ENCODE measurements at places on chromosomes 16 and 17.

GRCh38 chr17:73231395-73231794, 30.3 kb downstream of the CPSF4L start:
- no peak for DNase-seq

- DNase-seq = no peak
Measured at GRCh38 chr16:76634847-76635697, 357.9 kb downstream of the CNTNAP4 start.

GRCh38 chr17:19771971-19772630, 24.0 kb upstream of the ALDH3A1 start:
- no peak for DNase-seq

DNA sequence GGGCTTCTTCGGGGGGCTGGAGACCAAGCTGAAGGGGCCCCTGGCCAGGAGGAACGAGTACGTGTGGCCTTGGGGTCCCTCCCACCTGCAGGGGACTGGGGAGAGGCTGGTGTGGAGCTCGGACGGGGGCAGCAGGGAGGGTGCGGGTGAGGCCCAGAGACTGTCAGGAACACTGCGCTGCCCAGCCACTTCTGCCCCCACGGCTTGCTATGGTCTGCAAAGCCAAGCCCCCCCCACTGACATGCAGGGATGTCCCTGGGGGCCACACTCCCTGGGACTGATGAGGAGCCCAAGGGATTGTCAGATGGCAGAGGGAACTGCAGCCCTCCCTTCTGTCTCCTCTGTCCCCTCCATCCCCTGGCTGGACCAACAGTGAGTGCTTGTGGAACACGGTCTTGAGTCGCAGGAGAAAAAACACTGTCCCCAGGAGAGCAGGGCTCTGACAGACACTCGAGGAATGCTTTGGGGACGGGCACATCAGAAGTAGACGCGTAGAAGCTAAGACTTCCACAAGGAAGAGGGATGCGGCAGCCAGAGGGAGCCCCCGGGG, 34.6 kb downstream of the CIBAR2 start:
- DNase-seq = no peak

DNA sequence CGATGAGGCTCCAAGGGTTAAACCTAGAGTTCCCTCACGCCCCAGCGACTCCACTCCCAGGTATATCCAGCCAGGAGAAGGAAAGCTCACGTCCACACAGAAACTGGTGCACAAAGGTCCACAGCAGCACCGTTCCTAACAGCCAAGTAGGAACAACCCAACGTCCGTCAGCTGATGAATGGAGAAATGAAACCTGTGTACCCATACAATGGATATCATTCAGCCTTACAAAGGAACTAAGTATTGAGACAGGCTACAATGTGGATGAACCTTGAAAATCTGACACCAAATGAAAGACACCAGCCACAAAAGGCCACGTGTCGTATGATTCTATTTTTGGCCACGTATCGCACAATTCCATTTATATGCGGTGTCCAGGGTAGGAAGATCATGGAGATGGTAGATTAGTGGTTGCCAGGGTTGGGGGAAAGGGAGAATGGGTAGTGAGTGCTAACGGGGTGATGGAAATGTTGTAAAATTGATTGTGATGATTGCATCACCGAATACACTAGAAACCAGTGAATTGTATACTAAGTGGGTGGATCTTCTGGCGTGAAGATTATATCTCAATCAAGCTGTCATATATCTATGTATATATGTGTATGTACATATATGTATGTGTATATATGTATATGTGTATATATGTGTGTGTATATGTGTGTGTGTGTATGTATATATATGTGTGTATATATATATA, 30.1 kb downstream of the NLRC3 start:
- DNase-seq = no peak

DNA sequence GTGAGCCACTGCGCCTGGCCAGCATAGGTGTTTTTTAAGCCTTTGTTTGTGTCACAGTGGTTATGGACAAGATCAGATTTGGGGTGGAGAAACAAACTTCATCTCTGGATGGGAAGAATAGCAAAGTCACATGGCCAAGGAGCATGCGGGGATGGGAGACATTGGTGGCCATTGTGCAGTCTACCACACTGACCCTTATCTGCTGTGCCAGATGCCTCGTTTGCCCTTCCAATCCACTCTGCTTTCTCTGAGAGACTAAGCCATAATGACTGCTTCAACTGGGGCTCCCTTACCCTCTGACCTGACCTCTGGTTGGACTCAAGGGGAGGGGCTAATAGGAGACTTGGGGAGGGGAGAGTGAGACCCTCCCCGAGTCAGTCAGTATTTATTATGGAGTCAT, 166.8 kb downstream of the PRKCB start:
- no peak for DNase-seq

DNA sequence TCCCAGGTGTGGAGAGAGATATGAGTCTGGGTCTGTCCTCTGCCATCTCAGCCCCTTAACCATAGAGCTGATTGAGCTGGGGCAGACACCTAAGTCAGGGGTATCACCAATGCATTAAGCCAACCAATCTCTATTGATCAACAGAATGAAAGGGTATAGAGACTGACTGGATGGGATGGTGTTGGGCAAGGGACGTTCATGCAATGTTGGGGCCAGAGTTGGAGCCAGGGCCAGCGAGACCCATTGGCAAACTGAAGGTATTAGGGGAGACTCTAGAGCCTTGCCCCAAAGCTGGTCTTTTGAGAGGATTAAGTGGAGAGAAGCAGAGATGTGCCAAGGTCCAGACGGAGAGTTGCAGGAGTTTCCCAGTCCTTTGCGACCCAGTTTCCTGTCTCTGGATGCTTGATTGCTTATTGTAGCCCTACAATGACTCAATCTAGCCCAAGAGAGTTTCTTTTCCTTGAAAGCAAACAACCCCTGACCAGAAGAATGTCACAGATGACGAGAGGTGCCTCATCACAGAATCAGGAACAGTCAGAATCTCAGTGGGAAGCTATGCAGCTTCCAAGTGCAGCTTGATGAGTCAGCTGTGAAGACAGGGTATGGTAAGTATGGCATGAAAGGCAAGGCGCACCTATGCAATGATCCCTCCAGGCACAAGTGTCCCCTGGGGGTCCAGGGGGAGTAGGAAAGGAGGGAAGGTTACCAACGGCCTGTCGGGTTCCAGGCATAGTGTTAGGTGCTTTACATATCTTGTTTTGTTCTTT, 137.2 kb downstream of the UTP18 start:
- no peak for DNase-seq

DNA sequence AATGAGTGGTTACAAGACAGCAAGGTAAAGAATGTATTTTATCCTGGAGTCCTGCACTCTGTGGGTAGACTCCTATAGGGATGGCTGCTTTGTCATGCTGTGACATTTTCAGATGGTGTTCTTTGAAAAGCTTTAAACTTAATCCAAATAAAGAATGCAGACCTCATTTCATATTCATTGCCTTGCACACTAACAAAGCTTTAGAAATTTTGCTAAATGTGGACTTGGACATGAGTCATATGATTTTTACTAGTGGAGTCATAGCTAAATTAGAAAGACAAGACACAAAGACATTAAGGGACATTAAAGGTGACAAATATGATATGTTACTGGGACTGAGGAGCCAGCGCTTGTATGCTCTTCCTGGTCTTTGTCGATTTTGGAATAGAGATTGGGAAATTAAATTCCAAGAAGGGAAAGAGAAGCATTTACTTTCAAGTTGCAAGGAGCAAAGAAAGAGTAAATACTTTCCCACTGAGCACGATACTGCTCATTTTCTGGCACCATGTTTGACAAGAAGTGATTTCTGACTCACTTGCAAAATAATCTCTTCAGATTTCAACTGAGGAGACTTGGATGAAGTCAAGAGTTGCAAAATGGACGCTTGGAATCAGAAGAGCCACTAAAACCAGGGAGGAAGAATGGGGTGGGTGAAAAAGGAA, 152.9 kb upstream of the MYOCD start:
- DNase-seq = no peak

- no peak for DNase-seq
Measured at GRCh38 chr16:48441106-48441505, 55.9 kb upstream of the SIAH1 start.

DNA sequence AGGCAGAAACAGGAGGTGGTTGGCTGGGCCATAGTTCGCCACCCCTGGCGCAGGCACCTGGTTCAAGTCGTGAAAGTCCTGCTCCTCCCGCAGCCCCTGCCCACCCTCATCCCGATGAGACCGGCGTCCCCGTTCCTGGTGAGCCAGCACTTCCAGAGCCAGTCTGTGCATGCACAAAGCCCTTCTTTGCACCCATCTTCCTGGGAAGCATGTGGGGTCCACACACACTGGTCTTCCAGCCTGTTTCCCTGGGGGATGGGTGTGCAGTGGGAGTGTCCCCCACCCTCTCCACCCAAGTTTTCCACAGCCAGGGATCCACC, 1.6 kb upstream of the ZG16B start:
- DNase-seq = no peak

GRCh38 chr17:76968707-76969597, 100.7 kb downstream of the MGAT5B start:
- DNase-seq = peak; percentile 52

DNA sequence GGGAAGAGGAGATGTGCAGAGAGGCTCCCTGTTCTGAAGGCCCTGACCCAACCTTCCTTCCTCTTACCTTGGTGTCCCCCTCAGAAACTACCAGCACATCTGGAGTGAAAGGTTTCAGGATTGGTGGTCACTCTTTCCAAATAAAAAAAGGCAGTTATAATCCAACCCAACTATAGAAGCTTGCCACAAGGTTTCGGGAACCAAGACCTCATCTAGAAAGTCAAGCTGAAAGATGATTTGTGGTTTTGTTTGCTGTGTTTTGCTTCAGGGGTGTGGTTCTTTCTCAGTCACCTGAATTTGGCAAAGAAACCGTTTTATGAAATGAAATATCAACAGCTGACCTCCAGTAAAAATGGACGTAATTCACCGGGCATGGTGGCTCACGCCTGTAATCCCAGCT, 19.3 kb downstream of the SHMT1 start:
- no peak for DNase-seq

Data from stimulated activated CD4-positive, alpha-beta T cell treated with anti-CD3 and anti-CD28 coated beads, Interleukin-4, amount 100 ng/mL, for 24 hours (primary cell).